ENCODE measurements at places on chromosomes 1 and 21.

GRCh38 chr1:43253173-43253572 lies 16.6 kb upstream of the TMEM125 start:
- DNase-seq = no peak

- no peak for DNase-seq
Observed at GRCh38 chr1:228351850-228352249, 54.8 kb downstream of the TRIM11 start.

GRCh38 chr1:46039571-46040052 lies 92.8 kb downstream of the PIK3R3 start:
- no peak for DNase-seq

DNA sequence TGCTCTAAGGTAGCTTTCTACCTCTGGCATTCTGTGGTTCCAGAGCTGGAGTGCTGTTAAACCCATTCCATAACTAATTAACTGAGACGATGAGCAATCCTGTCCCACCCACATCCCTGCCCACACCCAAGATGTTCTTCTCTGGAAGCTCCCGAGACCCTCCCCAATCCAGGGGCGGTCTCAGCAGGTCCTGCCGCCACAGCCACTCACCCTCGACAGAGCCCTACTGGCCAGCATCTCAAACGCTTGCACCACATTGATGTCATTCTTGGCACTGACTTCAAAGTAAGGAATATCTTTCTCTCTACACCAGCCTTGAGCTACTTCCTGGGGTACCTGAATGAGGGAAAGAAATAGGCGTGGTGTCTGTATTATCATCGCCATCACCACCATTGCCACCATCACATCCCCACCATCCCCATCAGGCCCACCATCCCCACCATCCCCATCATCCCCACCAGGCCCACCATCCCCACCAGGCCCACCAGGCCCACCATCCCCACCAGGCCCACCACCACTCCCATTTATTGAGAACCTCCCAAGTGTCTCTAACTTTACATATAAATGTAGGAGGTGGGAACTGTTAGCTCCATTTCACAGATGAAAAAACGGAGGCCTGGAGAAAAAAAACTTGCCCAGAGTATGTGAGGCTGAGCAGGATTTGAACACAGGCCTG lies 17.7 kb downstream of the RAB7B start:
- DNase-seq = no peak

- DNase-seq = no peak
Observed at GRCh38 chr1:198611219-198611618, 27.6 kb upstream of the PTPRC start.

- DNase-seq = no peak
Observed at GRCh38 chr1:233459470-233459945, 132.0 kb downstream of the MAP3K21 start.

GRCh38 chr1:99465176-99465900 lies 180.6 kb upstream of the PALMD start:
- peak; percentile 78 for DNase-seq

DNA sequence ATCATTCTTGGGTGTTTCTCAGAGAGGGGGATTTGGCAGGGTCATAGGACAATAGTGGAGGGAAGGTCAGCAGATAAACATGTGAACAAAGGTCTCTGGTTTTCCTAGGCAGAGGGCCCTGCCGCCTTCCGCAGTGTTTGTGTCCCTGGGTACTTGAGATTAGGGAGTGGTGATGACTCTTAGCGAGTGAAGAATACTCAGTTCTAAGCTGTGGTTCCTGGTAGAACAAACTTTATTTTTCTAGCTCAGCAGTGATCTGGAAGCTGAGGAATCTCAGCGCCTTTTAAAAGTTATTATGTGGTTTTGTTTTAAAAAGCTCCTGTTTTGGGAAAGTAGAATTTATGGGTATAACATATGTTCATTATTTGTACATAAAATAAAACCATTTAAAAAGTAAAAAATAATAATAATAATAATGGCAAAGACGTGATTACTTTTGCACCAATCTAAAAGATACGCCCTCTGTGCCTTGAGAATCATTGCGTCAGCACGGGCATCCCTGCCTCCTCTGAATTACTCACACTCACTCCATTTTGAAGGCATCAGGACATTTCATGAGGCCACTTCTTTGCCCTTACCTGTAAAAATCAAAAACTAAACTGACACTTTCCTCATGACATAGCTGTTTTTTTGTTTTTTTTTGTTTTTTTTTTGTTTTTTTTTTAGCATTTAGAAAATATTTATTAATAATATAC lies 29.7 kb upstream of the TNFRSF1B start:
- DNase-seq = peak; percentile 44

DNA sequence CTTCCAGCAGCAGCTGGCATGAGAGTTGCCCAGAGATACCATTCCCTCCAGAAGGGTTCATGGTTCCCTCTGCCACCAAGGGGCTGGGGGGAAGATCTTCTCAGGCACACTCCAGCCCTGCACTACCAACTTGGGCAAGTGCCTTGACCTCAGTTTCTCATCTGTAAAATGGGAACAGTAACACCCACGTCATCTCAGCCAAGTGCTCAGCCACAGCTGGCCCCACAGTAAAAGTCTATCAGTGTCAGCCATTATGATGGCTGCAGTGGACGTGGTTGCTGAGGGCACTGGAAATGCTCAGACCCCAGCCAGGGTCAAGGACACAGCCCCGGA lies 16.3 kb upstream of the TAS1R2 start:
- no peak for DNase-seq

DNA sequence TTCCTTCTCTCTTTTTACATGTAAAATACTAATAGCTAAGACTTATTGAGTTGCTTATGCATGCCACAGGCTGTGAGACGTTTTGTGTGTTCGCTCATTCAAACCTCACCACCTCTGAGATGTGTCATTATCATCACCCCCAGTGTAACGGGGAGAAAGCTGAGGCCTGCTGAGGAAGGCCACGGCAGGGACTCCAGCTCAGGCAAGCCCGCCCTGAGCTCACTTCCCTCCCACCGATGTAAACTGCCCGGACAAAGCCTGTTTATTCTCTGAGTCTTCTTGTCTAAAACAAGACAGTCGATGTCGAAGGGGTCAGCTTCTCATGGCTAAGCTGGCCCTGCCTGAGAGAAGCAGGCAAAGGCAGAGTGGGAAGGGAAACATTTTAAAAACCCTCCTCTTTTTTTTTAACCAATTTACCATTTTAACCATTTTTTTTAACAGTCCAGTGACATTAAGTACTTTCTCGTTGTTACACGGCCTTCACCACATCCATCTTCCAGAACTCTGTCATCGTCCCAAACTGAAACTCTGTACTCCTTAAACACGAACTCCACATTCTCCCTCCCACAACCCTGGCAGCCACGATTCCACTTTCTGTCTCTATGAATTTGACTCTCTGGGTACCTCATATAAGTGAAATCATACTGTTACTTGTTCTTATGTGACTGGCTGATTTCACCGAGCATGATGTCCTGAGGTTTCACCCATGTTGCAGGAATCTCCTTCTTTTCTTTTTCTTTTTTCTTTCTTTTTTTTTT lies 204.8 kb upstream of the GALNT2 start:
- no peak for DNase-seq

- DNase-seq = peak; percentile 38
Observed at GRCh38 chr1:177780096-177780700, 189.7 kb downstream of the SEC16B start.

- DNase-seq = no peak
Observed at GRCh38 chr1:246447501-246447900, 59.6 kb downstream of the SMYD3 start.

DNA sequence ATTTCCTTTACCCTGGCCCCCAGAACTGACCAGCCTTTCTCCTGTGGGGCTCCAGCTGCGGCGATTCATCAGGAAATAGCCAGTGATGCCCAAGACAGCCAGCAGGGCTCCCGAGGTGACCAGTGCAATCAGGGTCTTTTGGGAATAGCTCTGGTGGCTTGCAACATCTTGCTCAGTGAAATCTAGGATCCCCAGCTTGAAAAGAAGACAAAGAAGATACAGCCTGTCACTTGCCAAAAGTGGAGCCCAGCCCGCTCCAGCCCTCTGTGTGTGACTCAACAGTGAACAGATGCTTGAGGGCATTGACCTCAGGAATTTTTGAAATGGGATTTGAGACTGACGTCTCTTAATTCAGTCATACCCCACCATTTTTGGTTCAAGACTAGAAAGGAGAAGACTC lies 22.3 kb downstream of the CD34 start:
- DNase-seq = peak; percentile 27

GRCh38 chr1:90135286-90135685 lies 140.4 kb downstream of the ZNF326 start:
- no peak for DNase-seq

DNA sequence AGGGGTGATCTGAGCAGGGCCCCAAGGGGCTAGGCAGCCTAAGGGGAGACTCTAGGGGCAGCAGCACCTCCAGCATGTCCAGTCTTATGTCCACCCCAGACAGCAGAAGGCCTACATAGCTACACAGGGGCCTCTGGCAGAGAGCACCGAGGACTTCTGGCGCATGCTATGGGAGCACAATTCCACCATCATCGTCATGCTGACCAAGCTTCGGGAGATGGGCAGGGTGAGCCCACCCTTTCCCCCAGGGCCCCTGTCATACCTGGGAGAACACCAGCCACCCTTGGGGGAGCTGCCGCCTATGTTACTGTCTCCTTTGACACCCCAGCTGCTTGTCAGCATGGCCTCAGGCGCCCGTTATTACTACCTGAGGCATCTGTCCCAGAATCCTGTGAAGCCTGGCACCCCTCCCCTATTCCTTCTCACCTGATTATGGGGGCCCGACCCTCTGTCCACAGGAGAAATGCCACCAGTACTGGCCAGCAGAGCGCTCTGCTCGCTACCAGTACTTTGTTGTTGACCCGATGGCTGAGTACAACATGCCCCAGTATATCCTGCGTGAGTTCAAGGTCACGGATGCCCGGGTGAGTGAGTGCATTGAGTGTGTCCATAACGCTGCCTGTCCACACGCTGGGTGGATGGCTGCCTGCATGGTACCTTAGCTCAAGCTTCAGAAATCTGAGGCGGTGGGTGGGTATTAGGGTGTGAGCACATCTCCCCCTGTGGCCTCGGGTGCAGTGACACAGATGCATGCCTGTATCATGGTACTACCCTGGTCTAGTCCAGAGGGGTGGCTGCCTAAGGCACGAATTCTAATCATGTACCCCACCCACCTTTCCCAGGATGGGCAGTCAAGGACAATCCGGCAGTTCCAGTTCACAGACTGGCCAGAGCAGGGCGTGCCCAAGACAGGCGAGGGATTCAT lies 29.7 kb upstream of the KDM4A start:
- DNase-seq = no peak

DNA sequence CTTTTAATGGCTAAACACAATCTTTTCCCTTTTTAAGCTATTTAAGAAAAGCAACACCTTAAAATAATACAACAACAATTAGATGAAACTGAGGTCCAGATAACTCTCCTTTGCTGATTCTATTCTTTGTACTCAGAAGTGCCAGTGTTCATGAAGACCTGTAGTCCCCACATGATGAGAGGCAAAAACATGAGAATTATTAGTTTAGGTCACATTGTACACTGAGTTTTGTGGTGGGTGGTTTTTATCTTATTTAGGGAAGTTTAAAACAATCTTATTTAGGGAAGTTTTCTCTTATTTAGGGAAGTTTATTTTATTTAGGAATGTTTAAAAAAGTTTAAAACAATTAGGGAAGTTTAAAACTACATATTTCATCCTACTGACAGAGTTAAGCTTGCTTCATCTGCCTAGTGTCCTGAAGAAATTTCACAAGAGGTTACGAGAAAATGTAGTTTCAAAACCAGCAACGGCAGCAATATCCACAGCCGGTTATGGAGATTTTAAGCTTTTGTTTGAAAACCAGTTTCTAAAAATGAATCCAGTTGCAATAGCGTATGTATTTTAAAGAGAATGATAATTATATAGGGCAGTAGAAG lies 7.8 kb upstream of the OR14I1 start:
- DNase-seq = no peak

DNA sequence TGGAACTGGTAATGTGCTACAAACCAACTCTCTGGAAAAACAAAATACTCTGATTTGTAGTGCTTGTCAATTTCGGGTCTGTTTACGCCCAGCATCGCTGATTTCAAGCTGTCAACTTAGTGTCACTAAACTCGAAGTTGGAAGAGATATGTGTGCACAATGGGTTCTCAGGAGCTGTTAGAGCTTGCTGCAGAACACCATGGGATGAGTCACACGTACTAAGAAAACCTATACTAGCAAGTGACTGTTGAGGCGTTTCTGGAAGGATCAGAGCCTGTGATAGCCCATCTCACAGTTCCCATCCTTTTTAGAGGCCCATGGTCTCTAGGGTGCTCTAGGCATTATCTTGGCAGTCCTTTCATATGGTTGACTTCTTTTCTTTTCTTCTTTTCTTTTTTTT lies 14.3 kb downstream of the GMEB1 start:
- no peak for DNase-seq

DNA sequence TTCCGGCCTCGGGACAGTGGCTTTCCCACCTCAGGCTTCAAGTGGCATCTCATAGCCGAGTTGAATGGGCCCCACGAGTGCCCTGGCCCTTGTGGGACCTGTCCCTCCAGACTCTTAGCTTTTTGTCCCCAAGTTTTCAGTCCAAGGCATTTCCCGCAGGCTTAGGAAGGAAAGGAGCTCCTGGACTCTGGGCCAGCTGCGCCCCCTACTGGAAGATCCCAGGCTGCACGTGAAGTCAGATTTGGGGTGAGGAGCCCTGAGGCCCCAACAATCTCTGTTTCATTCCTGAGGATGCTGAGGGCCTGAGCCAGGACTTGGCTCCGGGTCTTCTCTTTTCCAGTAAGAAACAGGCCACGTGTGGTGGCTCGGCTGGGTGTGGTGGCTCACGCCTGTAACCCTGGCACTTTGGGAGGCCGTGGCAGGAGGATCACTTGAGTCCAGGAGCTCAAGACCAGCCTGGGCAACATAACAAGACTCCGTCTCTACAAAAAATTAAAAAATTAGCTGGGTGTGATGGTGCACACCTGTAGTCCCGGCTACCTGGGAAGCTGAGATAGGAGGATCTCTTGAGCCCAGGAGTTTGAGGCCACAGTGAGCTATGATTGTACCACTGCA lies 67.4 kb downstream of the ARHGEF10L start:
- peak; percentile 54 for DNase-seq

- DNase-seq = no peak
Observed at GRCh38 chr1:107664982-107665925, 299.7 kb downstream of the VAV3 start.

DNA sequence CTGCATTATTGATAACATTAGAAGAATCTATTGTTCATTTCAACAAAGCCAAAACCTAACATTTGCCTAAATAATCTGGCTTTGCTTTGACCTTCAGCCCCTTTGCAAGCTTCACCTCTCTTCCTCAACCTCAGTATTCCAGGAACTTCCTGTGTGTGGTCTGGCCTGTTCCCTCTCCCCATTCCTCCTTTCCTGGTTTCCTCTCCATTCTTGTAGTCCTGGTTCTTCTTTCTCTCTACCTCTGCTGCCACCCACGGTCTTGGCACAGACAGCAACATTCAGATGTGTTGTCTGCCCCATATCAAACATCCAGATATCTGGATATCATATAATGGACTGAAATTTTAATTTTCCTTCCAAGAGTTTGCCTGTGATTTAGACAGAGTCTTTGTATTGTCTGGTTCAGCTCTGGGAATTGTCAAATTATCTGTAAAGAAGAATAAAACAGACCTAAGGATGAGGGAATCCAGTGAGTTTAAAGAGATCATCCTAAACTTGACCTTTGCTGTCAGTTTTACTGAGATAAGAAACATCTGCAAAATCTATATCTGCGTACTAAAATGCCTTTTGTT lies 148.1 kb upstream of the KCTD3 start:
- DNase-seq = no peak

GRCh38 chr1:59057211-59057694 lies 239.6 kb upstream of the FGGY start:
- DNase-seq = peak; percentile 99

GRCh38 chr1:89523572-89524368 lies 859 bp upstream of the LRRC8B start:
- no peak for DNase-seq

Measured in stromal cell of bone marrow (primary cell).